ENCODE measurements at places on chromosomes 5 and 9.

DNA sequence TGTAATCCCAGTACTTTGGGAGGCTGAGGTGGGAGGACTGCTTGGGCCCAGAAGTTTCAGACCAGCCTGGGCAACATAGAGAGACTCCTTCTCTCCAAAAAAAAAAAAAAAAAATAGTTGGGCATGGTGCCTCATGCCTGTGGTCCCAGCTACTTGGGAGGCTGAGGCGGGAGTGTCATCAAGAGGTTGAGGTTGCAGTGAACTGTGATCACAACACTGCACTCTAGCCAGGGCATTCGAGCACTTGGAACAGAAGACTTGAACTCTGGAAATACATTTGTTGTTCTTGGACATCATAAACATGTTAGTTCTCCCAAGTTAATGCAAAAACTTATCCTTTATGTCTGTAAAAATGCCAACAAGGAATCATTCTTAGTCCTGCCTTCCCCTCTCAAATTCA lies 29.6 kb downstream of the EHMT1 start:
- DNase-seq = no peak

DNA sequence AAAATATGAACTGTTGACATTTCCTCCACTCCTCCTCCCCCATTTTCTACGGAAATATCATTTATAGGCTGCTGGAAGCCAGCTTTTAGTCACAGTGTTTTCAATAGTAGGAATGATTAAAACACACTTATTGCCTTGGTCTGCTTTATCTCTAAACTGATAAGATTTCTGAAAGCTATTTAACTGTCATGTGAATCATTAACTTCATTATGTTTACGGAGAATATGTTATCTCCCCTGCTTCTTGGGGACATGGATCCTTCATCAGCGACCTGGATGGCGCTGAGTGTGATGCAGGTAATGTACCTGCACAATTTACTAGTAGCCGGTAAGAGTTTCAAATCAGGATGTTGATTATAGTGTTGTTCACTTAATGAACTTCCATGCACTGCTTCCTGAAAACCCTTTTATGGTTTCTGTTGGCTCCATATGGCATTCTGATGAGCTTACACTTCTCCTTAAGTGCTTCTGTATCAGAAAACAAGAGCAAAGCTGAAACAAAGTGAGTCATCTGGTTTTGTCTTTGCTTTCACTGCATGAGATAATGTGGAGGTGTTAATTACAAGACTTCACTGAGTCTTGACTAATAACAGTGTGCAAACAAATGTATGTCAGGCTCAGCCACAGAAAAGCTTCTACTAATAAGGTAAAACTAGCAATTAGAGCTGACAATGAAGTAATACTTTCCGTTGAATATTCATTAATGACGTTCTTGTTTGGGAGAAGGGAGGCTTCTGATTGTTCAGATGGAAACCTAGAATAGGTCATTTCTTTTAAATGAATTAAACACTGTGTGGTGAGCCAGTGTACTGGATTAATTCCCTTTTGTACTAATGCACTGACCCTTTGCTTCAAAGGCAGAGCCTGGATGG lies 162.4 kb upstream of the ZNF608 start:
- DNase-seq = no peak

- no peak for DNase-seq
These were observed 33.4 kb downstream of the SLCO4C1 start for GRCh38 chr5:102262688-102263087.

- no peak for DNase-seq
These were observed 37.8 kb downstream of the OTULIN start for GRCh38 chr5:14702238-14702839.

DNA sequence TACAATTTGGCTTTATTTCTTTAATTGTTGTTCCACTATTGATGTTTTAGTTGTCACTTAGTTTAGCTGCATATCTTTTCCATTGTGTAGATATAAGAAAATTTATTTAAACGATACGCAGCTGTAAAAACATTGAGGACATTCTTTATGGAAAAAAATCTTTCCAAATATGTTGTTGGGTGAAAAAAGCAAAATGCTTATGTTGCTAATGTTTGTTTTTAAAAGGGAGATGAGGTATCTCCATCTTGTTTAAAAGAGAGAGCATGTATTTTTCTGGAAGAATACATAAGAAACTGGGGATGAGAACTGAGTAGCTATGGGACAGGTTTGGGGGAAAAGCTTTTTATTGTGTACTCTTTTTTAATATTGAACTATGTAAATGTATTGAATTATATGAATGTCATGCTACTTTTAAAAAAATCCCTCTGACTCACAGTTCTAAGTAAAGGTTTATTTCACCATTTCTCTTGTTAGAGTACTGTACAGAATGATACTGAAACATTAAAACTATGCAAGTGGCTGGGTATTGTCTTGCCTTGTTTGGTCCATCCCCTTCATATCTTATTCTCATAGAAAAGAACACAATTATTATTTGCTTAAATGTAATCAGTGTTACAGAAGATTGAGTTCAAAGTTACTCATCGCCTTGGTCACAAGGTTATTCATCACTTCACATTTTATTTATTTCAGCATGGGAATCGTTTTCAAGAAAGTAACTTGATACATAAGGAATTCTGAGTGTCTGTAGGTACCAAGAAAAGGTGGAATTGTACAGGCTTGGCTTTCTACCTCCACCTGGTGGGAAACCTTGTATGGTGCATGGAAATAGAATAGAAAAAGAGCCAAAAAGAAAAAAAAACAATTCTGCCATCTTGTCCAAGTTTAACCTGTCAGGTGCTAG lies 85.8 kb downstream of the RIC1 start:
- DNase-seq = no peak

DNA sequence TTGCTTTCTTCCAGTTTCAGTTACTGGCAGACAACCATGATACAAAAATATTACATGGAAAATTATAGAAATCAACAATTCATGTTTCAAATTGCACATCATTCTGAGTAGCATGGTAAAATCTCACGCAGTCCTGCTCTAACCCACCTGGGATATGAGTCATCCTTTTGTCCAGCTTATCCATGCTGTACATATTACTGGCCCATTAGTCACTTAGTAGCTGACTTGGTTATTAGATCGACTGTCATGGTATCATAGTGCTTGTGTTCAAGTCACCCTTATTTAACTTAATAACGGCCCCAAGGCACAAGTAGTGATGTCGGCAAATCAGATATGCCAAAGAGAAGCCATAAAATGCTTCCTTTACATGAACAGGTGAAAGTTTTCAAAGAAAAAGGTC lies 41.2 kb downstream of the NADK2 start:
- no peak for DNase-seq

- no peak for DNase-seq
These were observed 10.9 kb upstream of the ZNF366 start for GRCh38 chr5:72518001-72518683.

DNA sequence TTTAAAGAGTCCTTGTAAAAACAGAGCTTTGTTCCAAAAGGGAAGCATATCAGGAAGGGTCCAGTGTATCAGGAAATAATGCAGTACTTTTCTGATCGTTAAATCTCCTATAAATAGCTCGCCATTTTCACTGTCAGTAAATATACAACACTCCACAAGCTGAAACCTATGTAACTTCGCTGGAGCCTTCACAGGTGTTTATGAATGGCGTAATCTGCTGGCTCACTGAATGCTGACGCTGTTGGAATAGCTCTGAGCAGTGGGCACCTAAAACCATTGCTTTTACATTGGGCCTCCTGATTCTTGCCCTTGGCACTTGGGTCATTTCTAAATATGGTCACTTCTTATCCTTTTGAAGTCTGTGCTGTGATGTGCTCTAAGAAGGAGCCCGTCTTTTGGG lies 4.3 kb downstream of the SHC3 start:
- DNase-seq = no peak

GRCh38 chr5:167802755-167803431 lies 488.6 kb upstream of the WWC1 start:
- no peak for DNase-seq

GRCh38 chr5:16920109-16920816 lies 15.8 kb downstream of the MYO10 start:
- DNase-seq = no peak

DNA sequence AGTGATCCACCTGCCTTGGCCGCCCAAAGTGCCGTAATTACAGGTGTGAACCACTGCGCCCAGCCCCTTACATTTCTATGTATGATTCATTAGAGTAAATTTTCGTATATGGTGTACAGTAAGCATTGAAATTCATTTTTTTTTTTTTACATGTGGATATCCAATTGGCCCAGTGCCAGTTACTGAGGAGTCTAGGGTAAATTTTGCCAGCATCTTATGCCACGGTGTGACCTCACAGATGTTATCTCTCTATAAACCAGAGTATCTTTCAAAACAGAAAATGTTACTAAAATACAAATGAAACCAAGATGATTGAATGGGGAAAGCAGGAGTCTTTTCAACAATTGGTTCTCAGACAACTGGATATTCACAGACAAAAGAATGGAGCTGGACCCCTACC lies 64.7 kb downstream of the IPPK start:
- DNase-seq = no peak

DNA sequence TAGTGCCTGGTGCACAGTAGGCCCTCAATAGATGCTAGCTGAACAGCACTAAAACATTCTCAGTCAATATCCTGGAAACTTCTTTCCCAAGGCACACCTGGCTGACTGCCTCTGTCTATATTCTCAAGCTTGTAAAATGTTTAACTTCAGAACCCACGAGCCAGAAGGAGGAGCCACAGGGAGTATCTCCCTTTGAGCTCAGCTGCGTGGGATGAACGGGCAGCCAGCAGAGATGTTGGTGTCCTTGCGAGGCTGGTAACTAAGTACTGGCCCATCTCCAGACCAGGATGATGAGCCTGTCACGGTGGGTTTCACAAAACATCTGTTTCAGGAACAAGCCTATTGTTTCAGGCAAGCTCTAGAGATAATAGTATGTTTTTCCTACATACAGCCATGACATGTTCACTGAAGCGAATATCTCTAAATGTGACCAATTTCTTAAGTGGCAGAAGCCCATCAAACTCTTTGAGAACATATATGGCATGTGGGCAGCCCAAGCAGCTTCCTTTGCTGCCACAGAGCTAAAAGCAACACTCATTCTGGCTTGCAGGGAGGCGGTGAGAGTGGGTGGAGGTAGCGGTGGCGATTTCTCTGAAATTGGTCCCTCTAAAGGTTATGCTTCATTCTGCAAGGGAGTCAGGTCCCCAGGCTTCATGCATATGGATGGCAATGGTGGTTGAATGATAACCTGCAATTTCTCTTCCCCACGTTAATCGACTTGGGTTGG lies 206.2 kb downstream of the TTLL11 start:
- DNase-seq = no peak

GRCh38 chr5:56389261-56389660 lies 156.1 kb upstream of the ANKRD55 start:
- DNase-seq = no peak

GRCh38 chr5:153881687-153882086 lies 157.0 kb downstream of the FAM114A2 start:
- no peak for DNase-seq

DNA sequence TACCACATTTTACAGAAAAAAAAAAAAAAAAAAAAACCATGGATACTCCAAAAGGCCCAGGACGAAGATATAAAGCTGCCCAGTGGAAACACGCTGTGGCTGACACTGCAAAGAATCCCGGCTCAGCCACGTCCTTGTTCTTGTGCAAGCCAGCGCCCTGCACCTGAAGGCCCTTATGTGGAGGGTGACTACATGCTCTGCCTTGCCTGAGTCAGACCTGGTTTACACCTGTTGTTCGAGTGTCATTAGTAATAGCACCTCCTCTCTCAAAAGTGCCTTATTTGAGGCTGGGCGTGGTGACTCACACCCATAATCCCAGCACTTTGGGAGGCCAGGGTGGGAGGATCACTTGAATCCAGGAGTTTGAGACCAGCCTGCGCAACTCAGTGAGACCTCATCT lies 54.3 kb upstream of the ZSWIM6 start:
- no peak for DNase-seq

GRCh38 chr9:24258626-24259025 lies 287.1 kb downstream of the IZUMO3 start:
- no peak for DNase-seq

- no peak for DNase-seq
These were observed 298.7 kb upstream of the KCNN2 start for GRCh38 chr5:114062932-114063867.

GRCh38 chr9:94951324-94952135 lies 225.0 kb downstream of the AOPEP start:
- no peak for DNase-seq

GRCh38 chr5:65264420-65264819 lies 217.3 kb downstream of the ADAMTS6 start:
- no peak for DNase-seq

DNA sequence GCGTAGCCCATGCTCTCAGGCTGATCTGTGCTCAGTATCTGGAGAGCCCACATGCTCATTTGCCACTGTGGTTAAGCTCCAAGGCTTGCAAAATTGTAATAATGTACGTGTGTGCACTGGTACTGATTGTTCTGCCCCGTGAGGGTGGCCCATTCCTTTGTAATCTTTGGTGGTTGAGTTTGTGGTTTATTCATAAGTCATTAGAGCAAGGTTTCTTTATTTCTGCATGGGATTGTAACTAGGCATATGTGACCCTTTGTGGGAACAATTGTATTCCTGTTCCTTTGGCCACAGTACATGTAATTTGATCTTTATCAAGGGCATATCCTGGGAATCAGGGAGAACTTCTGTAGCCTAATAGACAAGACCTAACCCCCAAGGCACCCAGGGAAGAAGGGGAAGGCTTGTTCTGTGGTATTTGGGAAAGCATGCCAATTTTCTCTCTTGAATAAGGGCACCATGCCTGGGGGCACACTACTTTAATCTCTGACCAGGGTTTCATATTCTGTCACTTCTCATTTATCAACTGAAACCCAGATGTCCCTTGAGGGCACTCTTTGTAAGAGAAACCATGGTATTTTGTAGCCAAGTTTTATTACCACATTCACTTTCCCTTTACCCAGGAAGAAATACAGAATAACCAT lies 74.6 kb downstream of the NPR3 start:
- no peak for DNase-seq

- no peak for DNase-seq
These were observed 692.7 kb downstream of the DNAH5 start for GRCh38 chr5:13251623-13252376.

DNA sequence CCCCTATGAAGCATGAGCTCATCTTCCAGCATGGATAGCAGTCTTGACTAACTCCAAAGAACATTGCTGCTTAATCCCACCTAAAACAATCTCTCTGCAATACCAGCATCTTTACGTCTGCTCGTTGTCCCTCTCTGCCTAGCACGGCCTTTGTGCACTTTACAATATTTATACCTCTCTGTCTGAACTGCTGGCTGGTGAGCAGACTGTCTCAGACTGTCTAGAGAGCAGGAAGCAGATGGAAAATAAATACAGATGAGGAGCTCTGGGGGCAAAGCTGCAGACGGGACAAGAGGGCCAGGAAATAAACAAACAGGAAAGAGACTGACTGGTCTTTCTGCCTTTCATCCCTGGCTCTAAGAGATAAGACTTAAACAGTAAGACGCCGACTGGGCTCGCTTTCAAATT lies 224.8 kb downstream of the ENC1 start:
- DNase-seq = no peak

- DNase-seq = no peak
These were observed 27.3 kb upstream of the CTNNA1 start for GRCh38 chr5:138725818-138726416.

GRCh38 chr5:122420091-122420490 lies 108.1 kb downstream of the SNCAIP start:
- no peak for DNase-seq

GRCh38 chr5:143694357-143694756 lies 117.6 kb upstream of the HMHB1 start:
- no peak for DNase-seq

GRCh38 chr9:79390077-79390698 lies 181.6 kb upstream of the TLE4 start:
- no peak for DNase-seq

- no peak for DNase-seq
These were observed 18.5 kb upstream of the RCL1 start for GRCh38 chr9:4774209-4774608.
